Epithelial cell of proximal tubule (primary cell): ENCODE measurements at places on chromosomes 5 and 9. TPM values are rescaled to one million over a fixed set of nuclear protein-coding genes. Genes with fewer than 3 reads are reported as not detected.

The CDKN2A gene
- 22.4 and 47.7 TPM in 2 replicates for total RNA-seq

The ENHO gene
- 0.22 and 0.75 TPM in 2 replicates for total RNA-seq

The ZCCHC9 gene
- 18.9 and 20.0 TPM in 2 replicates for total RNA-seq

The LRRC14B gene
- total RNA-seq = not detected in 2 replicates

The GABRP gene
- total RNA-seq = not detected in 2 replicates
